Stimulated activated CD8-positive, alpha-beta memory T cell treated with anti-CD3 and anti-CD28 coated beads, Interleukin-4, amount 100 ng/mL, for 4 hours (primary cell): ENCODE measurements at places on chromosomes 3 and 15.

DNA sequence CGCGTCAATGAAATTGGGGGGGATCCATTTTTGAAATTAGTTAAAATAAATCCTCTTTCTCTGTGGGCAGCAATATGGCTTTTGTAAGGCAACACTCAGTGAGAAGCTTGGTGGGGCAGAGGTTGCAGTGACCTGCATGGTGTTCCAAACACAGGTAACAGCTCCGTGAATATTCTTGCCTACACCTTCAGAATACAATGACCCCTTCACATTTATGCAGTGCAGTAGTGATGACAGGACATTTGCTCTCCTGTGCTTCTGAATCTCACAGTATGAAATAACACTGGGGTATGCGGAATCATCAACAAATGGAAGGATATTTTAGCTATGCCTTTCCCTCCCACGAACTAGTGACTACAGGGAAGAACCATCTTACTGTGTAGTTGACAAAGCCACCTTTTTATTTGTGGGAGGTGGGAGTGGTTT lies 6.9 kb downstream of the AHSG start:
- DNase-seq = no peak

DNA sequence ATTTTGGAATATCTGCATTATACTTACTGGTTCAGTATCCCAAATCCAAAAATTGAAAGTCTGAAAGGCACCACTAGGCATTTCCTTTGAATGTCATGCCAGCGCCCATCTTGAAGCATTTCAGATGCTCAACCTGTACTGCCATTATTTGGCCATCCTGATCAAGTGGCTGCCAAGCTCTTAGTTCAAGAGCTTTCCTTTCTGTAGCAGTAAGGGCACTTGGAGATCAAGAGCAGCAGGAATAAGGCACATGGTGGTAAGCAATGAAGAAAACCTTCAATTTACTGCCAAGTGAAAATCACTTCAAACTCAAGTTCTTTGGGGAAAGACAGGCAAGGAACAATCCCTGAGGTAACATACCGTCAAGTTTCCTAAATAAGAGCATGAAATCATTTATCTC lies 10.0 kb downstream of the RHOA start:
- DNase-seq = no peak

DNA sequence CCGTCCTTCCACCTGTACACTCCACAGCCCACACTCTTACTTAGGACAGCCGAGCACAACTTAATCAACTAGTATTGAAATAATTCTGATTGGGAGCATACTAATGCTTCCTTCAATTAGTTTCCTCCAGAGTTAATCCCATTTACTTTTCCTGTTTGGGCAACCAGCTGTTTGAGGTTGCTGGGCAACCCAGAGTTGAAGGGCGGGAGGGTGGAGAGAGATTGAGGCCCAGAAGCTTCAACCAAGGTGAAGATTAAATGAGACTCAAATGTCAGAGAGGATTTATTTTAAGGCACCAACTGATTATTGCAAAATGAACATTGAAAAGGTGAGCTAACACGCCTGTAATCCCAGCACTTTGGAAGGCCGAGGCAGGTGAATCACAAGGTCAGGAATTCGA lies 428.5 kb upstream of the SEMA6D start:
- no peak for DNase-seq

DNA sequence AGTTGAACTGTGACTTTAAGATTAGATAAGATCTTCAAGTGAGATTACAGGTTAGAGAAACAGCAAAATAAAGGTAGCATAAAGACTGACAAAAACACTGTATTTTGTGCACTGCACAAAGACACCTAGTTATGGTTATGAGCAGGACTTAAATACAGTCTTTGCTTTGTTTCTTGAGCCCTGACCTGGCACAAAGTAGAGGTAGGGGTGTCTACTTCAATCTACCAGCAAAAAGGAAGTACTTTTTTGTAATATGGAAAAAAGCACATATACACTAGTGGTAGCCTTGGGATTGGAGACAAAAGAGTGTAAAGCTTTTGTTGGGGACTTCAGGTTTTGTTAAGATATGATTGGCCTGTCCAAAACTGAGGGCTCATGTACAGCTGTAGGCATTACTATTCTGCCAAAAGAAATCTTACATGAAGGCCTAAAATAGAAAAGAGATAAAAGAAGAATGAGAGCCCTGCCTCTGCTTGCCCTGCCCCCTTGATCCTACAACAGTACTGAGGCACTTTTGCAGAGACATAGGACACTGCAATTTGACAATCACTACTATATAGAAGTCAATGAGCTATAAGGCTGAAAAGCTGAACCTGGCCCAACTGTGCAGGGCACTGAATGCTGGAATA lies 194.3 kb downstream of the CBLB start:
- no peak for DNase-seq

- no peak for DNase-seq
Observed at GRCh38 chr3:122520861-122521260, 6.1 kb upstream of the KPNA1 start.

DNA sequence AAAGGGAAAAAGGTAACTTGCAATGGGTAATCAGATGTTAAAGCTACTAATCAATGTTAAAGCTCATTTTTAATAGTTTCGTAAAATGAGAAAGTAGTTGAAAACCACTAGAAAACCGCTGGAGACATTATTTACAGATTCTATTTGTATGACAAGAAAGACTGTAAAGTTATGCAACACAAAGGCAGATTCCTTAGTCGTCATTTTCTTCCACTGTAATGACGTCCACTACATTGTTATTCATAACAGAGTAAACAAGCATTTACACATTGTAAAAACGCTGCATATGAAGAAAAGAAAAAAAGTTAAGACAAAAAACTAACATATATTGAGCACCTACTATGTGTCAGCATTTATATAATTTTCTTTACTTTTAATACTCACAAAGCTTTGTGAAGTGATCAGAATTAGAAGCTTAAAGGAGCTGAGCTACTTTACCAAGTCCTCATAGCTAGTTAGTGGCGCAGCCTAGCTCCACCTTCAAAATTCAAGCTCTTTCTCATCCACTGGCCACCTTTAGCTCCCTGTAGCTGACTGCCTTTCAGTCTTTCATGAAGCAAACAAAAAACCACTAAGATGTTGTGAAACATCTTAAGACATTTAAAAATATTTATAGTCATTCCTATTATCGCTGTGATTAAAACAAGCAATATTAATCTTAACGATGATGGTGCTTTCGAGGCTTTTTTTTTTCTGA lies 100.1 kb upstream of the CDIN1 start:
- no peak for DNase-seq

DNA sequence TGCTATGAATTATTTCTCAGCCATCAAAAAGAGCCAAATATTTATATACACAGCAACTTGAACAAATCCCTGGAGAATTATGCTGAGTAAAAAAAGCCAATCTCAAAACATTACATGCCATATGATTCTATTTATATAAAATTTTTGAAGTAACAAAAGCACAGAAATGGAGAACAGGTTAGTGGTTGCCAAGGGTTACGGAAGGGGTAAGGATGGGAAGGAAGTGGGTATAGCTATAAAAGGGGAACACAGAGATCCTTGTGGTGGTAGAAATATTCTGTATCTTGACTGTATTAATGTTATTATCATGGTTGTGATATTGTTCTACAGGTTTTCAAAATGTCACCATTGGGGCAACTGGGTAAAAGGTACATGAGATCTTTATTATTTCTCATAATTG lies 62.3 kb upstream of the ASB14 start:
- DNase-seq = no peak

GRCh38 chr3:69368129-69368741 lies 17.7 kb downstream of the FRMD4B start:
- no peak for DNase-seq

DNA sequence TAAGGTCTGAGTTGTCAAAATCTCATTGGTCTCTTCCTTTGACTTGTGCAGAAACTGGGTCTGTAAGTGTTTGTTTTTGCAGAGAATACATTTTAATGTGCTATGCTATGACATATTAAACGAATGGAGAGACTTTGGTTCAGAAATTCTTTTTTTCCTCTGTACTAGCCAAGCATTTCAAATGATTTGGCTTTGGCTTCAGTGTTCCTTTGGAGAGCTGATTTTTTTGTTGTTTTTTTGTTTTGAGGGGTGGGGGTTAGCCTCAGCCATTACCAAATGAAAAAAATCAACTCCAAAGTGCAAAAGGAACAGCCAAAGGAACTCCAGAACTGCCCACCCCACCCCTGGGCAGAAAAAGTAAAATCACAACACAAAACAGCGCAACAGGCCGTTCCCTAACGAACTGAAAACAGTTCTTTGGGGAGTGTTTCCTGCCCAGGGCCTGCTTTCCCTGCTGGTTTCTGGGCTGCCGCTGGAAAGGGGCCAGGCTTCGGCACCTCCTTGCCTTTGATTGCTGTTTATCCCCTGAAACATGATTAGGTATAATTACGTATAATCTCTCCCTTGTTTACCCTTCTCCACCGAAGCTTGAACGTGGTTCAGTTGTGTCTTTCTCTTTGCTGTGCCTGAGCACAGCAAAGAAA lies 57.6 kb upstream of the NEO1 start:
- DNase-seq = no peak

- no peak for DNase-seq
Observed at GRCh38 chr3:49266410-49267095, 10.5 kb downstream of the C3orf62 start.

GRCh38 chr3:142852009-142852408 lies 36.9 kb downstream of the PCOLCE2 start:
- no peak for DNase-seq

DNA sequence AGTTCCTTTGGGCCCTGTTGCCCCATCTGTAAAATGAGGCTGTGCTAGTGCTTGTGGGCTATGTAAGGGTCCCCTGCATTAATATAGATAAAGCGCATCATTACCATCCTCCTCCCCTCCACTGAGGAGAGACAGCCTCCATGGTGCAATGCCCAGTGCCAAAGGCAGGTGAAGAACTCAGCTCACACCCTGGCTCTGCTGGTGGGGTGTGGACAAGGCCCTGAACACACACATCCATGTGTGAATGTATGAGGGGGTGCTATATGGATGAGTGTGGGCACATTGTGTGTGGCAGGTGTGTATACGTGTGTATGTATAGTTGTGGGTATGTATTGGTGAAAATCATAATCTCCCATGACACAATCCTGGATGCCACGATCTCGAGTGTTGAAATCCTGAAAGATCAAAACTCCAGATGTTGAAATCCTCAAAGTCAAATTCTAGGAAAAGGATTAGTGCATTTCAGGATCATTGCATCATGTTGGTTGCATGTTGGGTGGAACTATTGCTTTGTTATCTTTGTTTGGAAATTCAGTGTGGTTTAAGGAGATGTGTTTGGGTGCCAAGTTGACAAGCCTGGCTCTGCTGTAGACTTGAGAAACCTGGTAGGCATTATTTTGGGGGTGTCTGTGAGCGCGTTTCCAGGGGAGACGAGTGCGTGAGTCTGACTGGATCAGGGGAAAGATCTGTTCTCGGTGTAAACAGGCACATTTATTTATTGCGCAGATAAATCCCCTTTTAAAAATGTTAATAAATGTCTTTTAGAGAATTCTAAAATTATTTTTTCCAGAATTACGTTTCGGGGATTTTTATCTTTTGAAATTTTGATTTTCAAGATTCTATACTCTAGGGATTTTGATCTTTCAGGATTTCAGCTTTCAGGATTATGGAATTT lies 42.0 kb upstream of the SEC61A1 start:
- DNase-seq = no peak

- DNase-seq = no peak
Observed at GRCh38 chr3:30638685-30639412, 32.4 kb downstream of the TGFBR2 start.

DNA sequence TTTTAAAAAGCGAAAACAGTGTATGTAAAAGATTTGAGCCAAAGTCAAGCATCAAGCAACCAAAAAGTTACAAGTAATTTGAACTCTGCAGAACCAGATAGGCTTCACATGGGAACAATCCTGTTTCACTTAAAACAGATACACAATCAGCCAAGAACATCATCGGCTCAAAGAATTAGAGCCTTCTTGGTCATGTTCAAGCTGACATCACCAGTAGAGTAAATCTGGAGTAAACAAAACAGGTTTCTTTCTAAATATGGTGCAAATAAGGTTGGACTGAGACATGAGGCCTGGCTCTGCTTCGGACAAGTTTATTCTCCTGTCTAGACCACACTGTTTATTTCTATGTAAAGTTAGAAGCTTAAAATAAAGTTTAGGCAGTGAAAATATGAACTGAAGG lies 116.0 kb downstream of the GMNC start:
- no peak for DNase-seq

DNA sequence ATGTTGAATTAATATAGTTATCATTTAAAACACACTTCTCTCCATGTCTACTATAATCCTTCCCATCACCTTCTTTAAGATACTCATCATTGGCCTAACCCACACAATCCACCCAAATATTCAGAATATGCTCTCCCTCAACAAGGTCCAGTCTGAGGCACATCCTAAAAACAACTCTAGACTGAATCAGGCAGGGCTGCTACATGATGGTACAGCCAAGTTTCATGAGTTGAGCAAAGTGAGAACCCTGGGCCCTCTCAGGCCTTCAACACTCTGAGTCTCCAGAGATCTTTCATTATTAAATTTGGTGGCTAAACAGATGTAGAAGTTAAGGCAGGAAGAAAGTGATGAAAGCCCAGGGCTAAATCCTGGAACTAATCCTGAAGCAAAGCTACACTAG lies 16.2 kb downstream of the ZNF148 start:
- DNase-seq = no peak

DNA sequence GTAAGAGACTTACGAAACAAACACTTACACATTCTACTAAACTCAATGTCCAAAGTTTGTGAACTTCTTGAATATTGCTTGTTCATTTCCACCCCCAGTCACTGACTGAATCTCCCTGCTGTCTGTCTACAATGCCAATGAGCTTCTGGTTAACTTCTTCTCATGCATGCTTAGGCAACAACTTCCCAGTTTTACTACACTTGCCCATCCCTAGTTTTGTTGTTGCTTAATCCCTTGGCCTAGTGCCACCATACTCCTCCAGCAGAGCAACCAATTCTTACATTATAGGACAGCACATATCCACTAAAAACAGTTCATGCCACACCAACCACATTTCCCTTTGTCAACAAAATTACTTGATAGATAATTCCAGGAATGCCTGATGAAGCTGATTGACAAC lies 40.9 kb upstream of the CCR2 start:
- DNase-seq = no peak

GRCh38 chr3:19744047-19744446 lies 190.0 kb downstream of the EFHB start:
- no peak for DNase-seq

DNA sequence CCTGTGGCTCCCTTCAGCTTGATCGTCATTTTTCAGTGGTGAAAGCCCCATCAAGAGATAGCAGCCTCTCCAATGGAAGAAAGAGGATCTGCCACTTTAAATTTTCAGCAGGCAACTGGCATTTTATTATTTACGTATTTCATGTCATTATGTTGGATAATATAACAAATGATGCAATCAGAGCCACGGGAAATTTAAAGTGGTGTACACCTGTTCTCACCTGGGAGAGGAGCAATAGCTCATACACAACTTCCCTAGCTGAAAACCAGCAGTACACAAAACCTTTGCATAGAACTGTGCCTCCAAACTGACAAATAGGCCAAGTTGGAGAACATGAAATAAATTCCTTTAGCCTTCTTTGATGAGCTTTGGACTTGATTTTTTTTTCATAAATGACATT lies 136.9 kb downstream of the SATB1 start:
- DNase-seq = no peak

- DNase-seq = no peak
Observed at GRCh38 chr3:160644491-160644890, 32.5 kb upstream of the ARL14 start.
